Activated T-helper 1 cell treated with anti-CD3 and anti-CD28 coated beads, Interleukin-2, amount 50 U/mL, for 16 hours (primary cell): ENCODE measurements at places on chromosomes 13 and 19.

DNA sequence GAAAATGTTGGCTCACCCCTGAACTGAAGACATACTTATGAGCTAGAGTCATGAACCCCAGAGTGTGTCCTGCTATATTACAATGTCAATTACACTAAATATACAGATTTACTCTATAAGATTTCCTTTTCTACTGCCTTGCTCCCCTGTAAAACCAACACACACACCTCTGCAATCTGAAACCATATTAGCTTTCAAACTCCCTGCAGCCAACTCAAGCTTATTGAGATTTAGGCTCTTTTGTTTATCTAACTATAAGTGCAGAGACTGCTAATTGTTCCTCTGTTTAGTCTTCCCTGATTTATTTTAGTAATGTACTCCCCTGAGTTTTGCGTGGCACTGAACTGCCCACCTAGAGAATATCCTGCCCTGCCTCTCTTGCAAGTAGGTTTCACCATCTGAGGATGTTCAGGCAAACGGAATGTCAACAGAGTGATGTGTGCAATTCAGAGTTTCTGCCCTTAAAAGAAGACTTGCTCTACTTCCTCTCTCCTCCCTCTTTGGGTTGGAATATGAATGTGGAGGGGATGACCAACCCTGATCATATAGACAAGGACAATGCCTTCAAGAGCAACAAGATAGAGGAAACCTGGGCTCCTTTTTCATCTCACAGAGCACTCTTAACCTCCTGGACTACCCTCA lies 22.3 kb downstream of the FAM216B start:
- DNase-seq: no peak

GRCh38 chr13:109309625-109310363 lies 476.6 kb downstream of the IRS2 start:
- no peak for DNase-seq

DNA sequence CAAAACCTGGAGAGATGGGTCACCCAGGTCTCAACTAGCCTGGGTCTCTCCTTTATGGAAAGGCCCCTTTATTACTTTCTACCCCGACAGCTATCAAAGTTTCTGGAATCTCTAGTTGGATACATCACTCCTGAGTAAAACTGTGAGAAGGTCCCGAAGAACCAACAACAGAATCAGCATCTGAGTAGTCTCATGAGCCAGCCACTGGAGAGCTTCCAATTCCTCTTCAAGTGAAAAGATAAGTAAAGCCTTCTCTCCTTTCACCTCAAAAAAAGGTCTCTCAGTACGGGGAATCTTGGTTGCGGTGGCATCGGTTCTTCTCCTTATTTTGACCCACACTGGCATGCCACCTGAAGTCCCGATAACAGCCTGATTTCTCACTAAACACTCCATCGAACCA lies at the start of gene ERVV-1:
TSS of gene ERVV-1 (plus strand) at position 301 of the 400 bp plus-strand sequence. CDS start 170 bp downstream, outside the sequence.
- no peak for DNase-seq

DNA sequence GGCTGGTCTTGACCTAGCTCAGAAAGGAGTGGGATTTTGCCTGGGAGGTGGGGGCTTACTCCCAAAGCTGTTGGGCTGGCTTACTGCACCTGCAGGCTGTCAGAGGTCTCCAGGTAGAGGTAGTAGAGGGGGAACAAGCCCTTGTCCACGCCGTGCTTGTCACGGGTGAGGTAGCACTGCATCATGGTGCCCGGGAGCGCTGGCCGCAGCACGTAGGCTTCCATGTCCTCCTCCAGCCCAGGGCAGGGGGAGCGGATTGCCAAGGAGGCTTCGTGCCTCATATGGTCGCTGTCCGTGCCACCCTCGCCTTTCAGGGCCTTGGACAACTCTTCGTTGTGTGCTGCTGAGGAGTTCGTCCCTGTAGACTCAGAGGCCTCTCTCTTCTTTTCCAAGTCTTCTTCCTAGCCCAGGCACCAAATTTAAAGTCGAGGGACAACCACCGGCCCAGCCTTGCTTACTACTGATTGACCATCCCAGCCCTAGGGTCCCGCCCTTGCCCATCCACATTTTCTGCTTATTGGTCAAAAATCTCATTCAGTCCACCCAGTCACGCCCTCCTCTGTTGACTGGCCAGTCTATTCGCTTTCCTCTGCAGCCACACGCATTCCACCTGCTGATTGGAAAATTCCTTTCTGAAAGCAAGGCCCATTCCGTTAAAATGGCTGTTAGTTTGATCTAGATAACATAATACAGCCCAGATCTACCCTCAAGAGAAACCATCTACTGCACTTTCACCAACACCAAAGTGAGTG lies 10.5 kb downstream of the TULP2 start:
- no peak for DNase-seq

DNA sequence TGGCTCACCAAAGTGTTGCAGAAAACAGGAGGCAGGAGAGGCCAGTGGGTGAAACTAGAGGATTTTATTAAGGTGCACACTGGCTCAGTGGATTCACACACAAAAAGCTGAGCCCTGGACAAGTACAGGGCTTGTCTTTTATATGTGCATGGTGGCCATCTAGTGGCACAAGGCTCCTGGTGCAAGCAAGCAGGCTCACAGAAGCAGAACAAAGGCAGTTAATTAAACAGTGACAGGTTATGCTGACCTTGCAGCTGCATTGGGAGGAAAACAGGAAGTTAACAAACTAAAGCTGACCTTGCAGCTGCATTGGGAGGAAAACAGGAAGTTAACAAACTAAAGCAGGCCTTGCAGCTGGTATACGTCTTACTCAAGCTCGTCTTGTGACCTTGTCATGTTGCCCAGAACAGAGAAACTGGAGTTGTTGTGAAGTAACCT lies 65.3 kb upstream of the ZNF681 start:
- DNase-seq: no peak

- DNase-seq: no peak
Observed at GRCh38 chr13:98251708-98252107, 74.6 kb upstream of the RNF113B start.

- no peak for DNase-seq
Observed at GRCh38 chr19:1169921-1170885, 3.9 kb downstream of the SBNO2 start.

DNA sequence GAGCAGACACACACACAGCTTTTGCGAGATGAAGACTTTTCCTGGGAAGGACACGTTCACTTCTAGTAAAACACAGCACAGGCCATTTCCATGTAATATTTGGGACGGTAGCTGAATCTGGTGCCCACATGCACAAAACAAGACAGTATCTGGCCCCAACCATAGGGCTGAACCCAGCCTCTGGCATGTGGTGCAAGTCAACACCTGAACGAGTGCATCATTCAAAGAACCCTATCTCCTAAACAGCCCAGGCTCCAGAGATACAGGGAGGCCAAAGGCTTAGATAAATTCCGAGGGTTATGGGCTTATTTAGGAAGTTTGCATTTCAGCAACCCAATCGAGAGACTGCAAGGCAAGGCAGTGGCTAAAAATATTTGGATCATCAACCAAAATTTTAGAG lies 2.7 kb upstream of the TFDP1 start:
- DNase-seq: no peak

- DNase-seq: no peak
Observed at GRCh38 chr13:76020421-76020955, 384.4 kb downstream of the LMO7 start.

DNA sequence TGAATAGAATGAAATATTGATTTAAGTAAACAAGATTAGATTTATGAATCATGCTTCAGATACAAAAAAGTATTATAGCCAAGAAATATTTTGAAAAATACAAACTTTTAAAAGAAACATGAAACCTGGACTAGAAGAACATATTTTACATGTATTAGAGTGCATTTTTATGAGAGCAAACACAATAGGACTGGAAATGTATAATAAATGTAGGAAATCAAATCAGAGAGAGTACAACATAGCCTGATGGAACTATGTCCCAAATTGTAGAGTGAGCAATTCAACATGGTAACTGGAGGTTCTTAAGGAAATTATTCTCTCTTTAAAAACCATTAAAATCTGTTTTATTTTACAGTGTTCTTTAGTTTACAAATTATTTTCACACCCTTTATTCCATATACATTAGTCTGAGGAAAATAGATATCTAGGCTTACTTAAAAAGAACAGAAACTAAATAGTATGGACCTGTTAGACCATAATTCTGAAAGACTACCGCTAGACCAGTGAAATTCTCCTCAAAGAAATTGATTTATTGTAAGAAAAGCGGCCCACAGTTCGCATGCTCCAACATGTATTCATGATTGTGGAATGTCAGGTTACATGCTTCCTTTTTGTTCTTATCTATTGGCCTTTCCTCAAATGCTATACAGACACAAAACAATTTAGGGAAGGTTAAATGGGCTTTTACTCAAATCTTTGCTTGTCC lies 1526.5 kb upstream of the SLC10A2 start:
- DNase-seq: no peak

DNA sequence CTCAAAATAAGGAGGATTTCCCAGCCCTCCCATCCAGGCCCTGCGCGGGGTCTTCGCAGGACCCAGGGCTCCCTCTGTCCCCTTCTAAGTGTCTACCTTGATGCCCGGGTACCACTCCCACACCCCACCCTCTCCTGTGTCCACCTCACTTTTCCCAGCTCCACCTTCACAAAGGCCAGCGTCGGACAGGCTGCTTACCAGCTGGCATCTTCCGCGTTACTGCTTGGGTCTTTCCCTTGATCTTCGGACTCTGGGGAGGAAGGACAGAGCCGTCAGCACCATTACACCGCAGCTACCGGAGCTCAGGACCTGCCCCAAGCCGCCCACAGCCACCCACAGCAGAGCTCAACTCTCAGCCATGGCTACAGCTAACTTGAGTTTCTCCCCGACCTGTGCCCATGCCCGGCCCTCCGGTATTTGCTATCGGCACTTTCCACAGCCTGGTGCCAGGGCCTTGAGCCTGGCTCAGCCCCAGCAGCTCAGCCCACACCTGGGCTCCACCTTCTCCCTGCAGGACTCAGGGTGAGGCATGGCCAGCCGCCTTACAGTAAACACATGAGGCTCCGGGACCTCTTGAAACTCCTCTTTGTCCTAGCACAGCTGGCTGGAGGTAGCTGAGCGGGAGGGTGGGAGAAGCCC lies 3.8 kb downstream of the C13orf46 start:
- DNase-seq: no peak

GRCh38 chr13:97621631-97622030 lies 187.7 kb downstream of the RAP2A start:
- no peak for DNase-seq

DNA sequence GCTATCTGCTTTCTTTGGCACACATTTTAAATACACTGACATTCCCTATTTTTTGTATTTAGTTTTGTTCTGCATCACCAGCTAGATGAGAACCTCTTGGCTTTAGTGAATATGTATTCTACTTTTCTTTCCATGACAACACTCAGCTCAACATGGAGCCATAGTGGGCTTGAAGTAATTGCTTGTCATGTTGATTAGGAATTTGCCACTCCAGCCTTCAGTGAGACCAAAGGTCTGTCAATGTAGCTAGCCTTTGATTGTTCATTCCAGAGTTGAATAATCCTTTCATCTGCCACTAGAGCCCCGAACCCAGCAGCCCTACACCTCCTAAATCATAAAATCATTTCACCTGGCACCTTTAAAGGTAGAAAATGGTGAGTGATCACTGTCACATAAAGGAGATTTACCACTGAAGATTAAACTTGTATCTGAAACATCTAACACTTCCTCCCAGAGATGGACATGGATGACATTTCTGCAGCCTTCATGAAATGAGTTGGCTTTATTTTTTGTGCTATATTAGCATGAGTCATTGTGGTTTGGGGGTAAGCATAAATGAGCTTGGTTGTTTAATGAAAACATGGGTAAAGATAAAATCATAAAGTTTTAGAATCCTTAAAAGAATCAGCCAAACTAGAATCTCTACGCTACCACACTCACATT lies 29.2 kb upstream of the GARRE1 start:
- no peak for DNase-seq

GRCh38 chr13:110944121-110944967 lies 29.5 kb upstream of the ANKRD10 start:
- no peak for DNase-seq

DNA sequence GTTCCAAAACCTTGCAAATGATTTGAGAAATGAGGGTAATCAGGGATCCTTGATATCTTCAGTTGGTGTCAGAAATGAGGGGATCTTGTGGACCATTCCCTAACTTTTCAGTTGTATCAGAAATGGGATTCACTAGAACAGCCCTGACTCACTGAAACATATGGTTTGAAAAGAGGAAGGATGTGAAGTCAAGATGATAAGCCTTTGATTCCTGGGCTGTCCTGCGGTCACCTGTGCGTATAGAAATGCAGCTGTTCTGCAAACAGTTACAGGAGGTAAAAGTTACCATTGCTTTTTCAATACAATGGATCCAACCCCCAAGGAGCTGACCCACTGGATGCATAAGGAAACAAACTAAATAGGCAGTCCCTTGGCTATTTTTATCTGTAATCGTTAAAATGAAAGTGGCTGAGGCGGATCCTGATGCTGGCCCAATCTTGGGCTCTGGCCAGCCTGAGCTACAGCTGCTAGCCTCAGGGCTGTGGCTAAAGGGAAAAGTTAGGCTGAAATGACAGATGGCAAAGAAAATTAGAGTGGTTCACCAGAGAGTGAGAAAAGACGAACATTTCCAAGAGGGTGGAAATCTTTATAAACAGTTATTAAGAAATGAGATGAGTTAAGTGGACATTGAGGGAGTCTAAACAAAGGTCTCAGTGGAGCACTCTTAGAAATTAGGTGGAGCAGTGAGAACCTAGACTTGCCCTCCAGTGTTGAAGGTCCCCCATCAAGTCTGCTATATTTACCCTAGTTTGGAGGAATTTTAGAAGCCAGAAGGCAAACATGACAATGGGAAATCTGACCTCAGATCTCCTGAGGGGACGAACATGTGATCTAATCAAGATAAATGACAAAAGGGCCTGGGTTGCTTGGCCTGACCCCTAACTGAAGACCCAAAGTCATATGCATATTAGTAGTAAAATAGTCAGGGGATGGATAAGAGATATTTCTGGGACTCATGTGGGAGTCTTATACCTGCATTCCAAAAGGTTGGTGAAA lies 7.6 kb downstream of the SIGLECL1 start:
- DNase-seq: no peak

DNA sequence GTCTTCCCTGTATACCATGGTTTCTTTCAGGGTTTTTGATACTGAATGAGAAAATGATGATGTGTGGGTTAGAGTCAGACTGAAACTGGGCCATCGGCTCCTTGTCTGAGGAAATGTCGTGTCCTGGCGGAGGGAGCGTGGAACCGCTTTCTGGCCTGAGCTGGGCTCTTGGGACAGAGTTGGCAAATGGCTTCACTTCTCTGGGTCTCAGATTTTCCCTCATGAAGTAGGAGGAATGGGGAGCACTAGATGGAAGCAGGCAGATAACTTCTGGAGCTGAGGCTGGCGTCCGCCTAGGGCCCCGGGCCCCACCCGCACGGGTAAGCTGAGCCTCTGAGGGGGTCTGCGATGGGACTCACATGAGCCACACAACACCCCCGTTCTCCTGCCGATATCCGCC lies 133.3 kb upstream of the WASF3 start:
- DNase-seq: no peak

GRCh38 chr13:96112936-96113335 lies 23.0 kb downstream of the HS6ST3 start:
- DNase-seq: no peak
